ENCODE measurements at places on chromosomes 6 and 20.

GRCh38 chr20:59566631-59567524 lies 37.5 kb upstream of the PHACTR3 start:
- no peak for DNase-seq

DNA sequence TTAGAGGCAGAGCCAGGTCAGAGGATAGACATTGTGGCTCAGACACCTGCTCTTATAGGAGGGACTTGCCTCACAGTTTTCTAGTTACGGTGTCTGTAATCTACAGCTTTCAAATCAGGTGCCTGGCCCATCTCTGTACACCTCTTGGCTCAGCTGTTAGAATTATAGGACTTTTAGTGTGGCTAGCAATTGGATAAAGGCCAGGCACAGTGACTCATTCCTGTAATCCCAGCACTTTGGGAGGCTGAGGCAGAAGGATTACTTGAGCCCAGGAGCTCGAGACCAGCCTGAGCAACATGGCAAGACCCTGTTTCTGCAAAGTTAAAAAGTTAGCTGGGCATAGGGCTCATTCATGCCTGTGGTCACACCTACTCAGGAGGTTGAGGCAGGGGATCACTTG lies 20.0 kb downstream of the BRPF3 start:
- DNase-seq: no peak

GRCh38 chr6:30766461-30767157 lies 22.3 kb upstream of the IER3 start:
- DNase-seq: no peak

DNA sequence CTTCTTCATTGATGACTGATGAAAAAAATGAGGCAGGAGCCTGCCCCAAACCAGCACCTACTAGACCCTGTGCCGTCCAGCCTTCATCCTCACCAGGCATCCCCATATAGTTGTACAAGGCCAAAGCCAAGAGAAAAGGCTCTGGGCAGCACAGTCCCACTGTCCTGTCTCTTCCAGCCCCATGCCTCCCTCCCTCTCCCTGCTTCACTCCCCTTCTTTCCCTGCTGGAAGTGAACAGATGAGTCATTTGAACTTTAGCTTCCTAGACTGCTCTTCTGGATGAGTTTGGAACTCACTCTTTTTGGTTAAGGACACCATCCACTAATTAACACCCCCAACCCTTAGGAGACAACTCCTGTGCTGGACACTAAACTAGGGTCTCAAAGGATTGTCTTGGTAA lies 235.2 kb downstream of the LRFN2 start:
- no peak for DNase-seq

- peak; percentile 35 for DNase-seq
These were observed 38.6 kb downstream of the GHRH start for GRCh38 chr20:37223053-37223452.

- no peak for DNase-seq
These were observed 194.7 kb upstream of the SOX4 start for GRCh38 chr6:21398741-21399325.

- no peak for DNase-seq
These were observed 44.4 kb downstream of the PACSIN1 start for GRCh38 chr6:34510299-34510698.

GRCh38 chr20:13554076-13554475 lies 84.7 kb downstream of the TASP1 start:
- no peak for DNase-seq

GRCh38 chr6:153976921-153977693 lies 61.9 kb upstream of the OPRM1 start:
- no peak for DNase-seq

DNA sequence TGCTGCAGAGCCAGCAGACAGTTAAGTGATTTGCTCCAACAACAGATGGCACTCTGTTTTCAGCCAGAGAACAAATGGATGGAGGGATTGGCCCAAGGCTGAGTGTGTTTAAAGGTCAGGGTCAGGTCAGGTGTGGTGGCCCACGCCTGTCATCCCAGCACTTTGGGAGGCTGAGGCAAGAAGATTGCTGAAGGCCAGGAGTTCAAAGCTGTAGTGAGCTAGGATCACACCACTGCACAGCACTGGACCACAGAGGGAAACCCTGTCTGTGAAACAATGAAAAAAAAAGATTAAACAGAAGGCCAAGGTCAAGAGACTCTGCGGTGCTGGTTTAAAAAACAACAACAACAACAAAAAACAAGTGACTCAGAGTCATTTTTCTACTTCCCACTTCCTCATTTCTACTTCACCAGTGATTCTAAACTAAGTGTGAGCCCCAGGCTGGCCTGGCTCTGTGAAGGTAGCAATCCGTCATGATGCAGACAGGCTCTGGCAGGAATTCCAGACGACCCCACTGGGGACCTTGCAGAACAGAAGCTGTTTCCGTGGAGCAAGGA lies 42.5 kb upstream of the ARMC2 start:
- DNase-seq: no peak

GRCh38 chr20:29298759-29299613 lies 1958.5 kb upstream of the DEFB115 start:
- DNase-seq: no peak

DNA sequence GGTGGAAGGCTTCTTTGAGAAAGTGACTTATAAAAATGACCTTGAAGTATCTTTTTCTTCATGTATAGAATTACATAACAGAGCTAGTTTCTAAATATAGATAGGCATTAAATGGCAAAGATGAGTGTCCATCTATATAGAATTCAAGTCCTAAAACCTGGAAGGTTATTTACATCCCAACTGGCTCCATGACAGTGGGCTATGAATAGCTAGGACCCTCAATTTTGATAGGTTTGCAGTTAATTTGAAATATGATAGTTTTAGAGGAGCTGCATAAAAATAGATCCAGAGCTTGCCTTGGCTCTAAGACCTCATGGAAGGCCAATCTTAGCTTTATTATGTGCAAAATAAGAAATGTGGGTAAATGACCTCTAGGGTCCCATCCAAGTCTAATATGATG lies 310.6 kb upstream of the CITED2 start:
- no peak for DNase-seq

GRCh38 chr20:32484225-32484957 lies 100.7 kb downstream of the NOL4L start:
- no peak for DNase-seq

DNA sequence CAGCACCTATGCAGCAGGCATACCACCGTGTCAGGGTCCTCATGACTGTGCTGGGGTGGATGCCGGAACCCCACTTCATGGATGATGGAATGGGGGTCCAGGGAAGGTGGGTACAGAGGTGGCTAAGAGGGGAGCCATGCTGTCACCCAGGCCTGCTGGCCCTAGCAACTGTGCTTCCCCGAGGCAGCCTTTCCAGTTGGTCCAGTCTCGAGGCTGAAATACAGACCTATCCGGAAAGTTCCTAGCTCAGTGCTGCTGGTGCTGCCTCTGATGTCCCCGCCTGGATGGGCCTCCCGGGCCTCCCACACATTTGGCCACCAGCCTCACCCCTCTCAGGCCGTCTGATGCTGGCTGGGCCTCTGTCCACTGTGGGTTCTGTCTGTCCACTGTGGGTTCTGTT lies 17.4 kb downstream of the SIRPA start:
- no peak for DNase-seq

DNA sequence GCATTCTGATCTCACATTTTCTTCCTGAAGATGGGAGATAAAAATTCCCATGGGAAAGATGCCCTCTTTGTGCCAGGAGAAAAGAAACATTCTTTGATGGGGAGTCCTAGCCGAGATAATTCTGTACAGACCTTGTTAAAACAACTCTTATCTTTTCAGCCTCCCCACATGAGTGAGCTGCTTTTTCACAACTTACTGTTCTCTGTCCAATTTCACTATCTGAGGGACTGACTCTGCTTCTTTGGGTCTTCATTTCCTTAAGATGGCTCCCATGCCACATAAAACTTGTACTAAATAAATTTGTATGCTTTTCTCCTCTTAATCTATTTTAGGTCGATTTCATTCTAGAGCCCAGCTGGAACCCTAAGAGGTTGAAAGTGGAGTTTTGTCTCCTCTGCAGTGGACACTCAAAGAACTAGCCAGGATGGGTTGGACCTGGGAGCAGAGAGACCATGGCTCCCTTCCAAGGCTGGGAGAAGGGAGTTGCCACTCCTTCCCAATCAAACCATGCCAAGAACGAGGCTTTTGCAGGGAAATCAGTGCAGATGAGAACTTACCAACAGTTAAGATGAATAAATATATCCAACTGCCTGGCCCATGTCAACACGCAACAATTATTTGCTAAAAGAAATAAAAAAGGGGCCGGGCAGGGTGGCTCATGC lies 285.8 kb upstream of the SULF2 start:
- no peak for DNase-seq

DNA sequence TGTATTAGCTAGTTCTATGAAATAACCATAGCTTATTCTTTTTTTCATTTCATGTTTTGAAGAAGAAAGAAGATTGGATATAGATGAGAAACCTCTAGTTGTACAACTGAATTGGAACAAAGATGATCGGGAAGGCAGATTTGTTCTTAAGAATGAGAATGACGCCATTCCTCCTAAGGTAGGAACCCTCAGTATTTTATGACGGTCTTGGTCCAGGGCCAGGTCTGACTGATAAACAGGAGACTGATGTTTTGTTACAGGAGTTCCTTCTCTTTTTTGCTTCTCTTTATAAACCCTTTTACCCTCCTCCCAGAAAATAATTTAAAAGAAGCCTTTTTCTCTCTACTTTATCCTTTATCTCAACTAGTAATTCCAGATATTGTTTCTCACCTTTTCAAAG lies 43.6 kb downstream of the AFDN start:
- no peak for DNase-seq

GRCh38 chr20:14953736-14954135 lies 616.3 kb upstream of the FLRT3 start:
- DNase-seq: no peak

- DNase-seq: no peak
These were observed 112.8 kb downstream of the BTBD3 start for GRCh38 chr20:12030470-12030869.

- DNase-seq: no peak
These were observed 32.9 kb upstream of the RREB1 start for GRCh38 chr6:7074870-7075269.

- no peak for DNase-seq
These were observed 10.7 kb upstream of the PLEKHG1 start for GRCh38 chr6:150588888-150589499.

GRCh38 chr20:63848003-63848911 lies 13.0 kb upstream of the ABHD16B start:
- no peak for DNase-seq

DNA sequence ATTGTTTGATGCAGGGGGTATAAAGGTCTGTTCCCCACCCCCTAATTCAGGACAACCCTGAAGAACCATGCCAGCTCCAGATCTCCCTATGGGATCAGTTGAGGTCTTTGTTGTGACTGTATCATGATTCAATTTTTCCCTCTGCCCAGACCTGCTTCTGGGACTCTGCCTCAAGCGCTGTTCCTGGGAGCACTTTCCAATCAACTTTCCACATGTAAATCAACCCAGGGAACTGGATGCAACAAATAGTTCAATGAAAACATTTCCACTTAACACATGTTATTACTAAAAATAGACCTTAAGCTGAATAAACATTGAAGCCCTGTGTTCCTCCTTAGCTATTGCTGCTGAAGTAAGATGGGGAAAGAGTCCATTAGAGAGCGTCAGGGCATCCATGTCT lies 139.5 kb downstream of the C6orf58 start:
- DNase-seq: no peak

DNA sequence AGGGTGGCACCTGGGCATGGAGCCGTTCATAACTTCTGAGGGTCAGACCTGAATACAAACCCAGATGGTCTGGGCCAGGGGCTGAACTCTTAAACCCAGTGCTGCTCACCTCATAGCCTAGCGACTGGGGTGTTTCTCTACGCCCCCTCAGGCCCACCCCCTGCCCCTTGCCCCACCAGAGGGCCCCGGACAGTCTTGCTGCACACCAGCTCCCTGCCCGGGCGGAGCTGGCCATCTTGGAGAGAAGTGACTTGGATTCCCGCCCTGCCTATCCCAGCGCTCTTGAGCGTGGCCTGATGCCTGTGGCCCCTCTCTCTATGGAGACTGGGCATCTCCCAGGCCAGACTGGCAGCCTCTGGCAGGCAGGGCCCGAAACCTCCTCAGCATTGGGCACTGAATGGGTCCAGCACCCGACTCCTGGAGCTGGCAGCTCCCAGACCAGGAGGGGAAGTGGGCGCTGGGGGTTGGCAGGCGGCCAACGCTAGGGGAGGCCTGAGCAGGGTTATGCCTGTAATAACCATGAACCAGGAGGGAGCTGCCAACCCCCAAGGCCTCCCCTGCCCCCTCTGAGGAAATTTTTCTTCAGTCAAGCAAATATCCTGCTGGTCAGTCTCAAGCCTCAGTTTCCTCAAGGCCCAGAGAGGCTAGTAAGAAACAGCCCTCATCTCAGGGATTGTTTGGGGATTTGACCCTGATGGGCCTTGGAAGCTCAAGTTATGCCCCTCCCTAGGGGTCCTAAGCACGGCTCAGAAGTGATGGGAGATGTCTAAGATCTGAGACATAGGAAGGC lies 169.5 kb downstream of the VEGFA start:
- no peak for DNase-seq

DNA sequence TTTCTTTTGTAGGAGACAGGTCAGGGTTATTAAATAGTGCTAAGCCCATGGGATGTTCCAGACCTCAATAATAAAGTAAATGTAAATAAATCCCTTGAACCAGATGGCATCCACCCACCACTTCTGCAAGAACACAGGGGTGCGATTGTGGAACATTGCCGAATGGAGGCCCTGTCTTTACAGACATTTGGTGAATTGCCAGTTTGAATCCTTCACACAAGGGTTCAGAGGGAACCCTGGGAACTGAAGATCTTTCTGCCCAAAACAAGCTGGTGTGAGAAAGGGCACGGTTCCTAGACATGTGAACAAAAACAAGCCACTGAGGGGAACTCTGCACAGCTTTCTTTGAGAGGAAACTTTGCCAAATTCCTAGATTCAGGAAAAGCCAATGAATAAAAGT lies 30.2 kb upstream of the RNF8 start:
- no peak for DNase-seq

DNA sequence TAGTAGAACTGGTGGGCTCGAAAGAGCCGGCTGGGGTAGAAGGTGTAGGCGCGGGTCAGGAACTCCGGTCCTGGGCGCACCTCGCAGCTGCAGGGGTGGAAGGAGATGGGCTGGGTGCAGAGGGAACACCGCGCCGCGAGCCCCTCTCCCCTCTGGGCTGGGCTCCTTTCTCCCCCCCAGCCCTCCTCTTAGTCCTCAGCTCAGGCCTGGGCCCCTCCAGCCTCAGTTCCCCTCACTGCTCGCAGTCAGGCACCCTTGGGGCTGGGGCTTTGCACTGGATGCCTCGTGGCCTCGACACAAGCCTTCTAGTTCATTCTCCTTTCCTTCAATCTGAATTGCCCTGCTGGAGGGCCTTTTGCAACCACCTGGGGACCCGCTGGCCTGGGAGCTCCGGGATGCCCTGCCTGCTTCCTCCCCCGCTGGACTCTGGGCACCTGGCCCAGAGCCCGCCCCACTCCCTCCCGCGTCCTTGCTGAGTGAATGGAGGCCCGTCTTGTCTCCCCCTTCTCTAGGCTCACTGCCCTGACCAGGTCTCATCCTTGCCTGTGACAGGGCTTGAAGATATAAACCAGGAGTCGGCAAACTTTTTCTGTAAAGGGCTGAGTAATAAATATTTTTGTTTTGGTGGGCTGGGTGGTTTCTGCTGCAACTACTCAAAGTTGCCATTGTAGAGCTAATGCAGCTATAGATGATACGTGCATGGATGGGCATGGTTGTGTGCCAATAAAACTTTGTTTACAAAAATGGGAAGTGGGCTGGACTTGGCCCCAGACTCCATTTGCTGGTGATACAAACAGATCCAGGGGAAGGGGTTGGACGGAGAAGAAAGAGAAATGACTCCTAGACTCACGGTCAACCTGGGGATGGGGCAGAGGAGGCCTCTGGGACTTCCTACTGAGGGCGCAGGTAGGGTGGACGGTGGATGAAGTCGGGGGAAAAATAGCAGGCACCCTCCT lies 47.3 kb downstream of the APCDD1L start:
- no peak for DNase-seq

All from Caki2 (cell line).